Caki2 (cell line): ENCODE measurements at places on chromosomes 13 and 19. TPM values are rescaled to one million over a fixed set of nuclear protein-coding genes. Genes with fewer than 3 reads are reported as not detected.

The SSC5D gene
- 0.14 TPM in 1 of 2 replicates, not detected in the other for total RNA-seq

The CNN1 gene
- not detected in 2 replicates for total RNA-seq

The HSPB6 gene
- total RNA-seq, result not detected in 2 replicates

The REEP6 gene
- 4.1 and 7.4 TPM in 2 replicates for total RNA-seq

- DNase-seq, result no peak
Observed at GRCh38 chr13:35848336-35849255, 282.6 kb downstream of the DCLK1 start.

- peak; percentile 61 for DNase-seq
Observed at GRCh38 chr19:5292822-5293611, 47.6 kb downstream of the PTPRS start.

DNA sequence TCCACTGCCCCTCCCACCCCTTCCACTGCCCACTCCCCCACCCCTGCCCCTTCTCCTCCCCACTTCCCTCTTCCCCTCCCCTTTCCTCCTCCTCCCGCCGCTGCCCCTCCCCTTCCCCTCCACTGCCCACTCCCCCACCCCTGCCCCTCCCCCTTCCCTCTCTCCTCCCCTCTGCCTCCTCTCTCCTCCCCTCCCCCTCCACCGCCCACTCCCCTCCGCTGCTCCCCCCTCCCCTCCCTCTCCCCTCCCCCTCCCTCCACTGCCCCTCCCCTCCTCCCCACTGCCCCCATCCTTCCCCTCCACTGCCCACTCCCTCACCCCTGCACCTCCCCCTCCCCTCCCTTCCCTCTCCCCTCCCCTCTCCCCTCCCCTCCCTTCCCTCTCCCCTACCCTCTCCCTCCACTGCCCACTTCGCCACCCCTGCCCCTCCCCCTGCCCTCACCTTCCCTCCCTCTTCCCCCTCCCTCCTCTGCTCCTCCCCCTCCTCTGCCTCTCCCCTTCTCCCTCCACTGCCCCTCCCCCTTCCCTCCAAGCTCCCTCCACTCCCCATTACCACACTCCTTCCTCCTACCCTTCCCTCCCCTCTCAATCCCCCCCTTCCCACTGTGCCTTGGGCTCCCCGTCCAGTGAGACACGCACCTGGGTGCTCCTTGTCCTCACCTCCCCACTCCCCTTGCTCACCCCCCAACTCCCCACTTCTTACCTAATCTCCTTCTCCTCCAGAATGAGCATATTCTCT, 21.9 kb downstream of the ATP8B3 start:
- DNase-seq, result no peak

GRCh38 chr13:57992416-57992815, 360.9 kb downstream of the PCDH17 start:
- DNase-seq, result no peak

DNA sequence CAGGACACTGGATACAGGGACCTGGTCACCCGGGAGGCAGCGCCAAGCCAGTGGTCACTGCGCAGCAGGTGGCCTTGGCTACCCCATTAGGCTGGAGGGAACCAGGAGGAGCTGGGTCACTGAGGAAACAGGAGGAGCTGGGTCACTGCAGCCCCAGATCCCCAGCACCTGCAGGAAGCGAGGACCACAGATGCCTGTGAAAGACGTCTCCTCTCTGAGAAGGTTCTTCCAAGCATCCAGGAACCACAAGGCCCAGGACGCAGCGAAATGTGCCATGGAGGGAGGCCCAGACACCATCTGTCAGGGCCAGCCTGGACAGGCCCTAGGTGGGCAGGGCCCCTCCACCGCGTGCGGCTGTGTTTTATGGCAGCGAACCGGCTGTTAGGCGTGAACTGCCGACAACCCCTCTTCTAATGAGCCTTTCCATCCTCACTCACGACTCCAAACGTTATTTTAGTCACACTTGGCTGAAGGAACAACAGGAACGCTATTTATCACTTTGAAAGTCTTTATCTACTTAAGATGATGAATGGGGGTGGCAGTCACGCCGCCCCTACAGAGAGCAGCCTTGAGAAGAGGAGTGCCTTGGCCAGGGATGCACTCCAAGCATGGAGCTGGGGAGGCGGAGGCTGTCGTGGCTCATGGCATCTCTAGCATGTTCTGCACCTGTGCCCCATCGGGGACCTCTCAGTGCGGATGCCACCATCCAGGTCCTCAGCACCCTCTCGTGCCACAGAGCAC, 53.3 kb downstream of the CEBPG start:
- peak; percentile 85 for DNase-seq

DNA sequence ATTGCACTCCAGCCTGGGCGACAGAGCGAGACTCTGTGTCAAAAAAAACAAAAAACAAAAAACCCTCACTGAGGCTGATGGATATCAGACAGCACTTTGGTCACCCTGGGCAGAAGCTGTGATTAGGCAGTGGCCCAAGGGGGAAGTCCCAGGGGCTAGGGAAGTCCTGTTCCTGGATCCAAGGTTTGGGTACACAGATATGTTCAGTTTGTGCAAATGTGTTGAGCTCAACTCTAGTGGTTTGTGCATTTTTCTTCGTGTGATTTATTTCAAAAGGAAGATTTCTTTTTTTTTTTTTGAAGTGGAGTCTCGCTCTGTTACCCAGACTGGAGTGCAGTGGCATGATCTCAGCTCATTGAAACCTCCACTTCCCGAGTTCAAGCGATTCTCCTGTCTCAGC, 12.3 kb downstream of the MEF2B start:
- no peak for DNase-seq

DNA sequence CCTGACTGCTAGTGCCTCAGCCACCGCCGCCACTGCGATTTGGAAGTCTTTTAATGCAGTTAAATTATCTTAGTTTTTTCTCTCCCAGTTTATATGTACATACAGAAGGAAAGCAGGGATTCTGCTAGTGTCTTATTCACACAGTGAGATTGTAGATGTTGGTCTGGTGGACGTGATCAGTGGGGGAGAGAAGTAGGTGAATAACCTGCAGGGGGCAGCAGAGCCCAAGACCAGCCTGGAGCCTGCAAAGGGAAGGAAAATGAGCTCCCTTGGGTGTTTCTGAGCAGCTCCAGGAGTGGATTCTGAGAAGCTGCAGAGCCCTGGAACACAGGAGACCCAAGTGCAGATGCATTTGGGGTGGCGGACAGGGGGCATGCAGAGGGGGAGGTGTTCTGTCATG, 26.3 kb downstream of the ZNF844 start:
- peak; percentile 21 for DNase-seq

- DNase-seq, result no peak
Observed at GRCh38 chr13:113112893-113113845, 7.6 kb downstream of the F7 start.

DNA sequence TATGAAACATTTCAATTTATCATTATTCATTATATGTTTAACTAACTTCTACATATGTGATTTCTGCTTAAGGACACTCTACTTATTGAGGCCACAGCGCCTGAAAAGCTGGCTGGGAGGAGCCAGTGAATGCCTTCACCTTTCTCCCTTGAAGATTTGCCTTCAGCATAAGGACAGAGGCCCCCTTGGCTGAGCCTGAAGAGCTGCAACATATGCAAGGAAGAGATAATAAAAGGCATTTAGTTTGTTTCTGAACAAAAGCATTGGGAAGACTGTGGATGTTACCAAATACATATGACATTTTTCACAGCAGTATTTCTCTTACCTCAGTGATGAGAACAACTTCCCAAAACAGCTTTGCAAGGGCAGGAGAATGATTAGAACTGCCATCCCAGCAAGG, 92.1 kb downstream of the ABCC4 start:
- DNase-seq, result no peak
